ENCODE measurements at places on chromosomes 12 and 14.

- no peak for DNase-seq
Measured at GRCh38 chr12:104147346-104147745, 9.3 kb upstream of the NFYB start.

- DNase-seq = no peak
Measured at GRCh38 chr14:62179367-62180018, 417.3 kb downstream of the SNAPC1 start.

DNA sequence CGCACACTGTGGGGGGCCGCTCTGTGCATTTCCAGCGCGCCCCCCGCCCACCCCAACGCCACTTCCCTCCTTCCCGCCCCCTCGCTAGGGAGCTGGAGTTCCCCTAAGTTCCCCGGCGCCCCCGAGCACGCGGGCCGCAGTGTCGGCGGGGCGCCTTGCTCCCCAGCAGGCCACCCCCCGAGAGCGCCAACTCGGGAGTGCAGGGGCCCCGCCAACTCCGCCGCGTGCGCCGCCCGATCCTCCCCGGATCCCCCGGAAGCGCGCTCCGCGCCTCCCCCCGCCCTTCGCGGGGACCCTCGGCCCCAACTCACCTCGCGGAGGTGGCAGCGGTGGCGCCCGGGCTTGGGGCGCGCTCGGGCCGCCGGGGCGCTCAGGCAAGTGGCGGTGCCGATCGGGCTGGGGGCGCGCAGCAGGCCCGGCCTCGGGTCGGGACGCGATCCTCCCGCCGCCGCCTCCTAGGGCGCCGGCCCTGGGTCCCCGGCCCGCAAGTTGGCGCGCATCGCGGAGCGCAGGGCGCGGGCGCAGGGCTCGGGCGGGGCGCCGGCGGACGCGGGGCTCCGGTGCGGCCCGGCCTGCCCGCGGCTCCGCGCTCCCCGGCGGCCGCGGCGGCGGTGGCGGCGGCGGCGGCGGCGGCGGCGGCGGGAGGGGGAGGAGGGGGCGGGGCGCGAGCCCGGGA lies at the start of gene NCOR2:
Gene NCOR2 (minus strand): TSS at position 616 of the 676 bp plus-strand sequence. CDS start 72,361 bp downstream, outside the sequence.
- no peak for DNase-seq

DNA sequence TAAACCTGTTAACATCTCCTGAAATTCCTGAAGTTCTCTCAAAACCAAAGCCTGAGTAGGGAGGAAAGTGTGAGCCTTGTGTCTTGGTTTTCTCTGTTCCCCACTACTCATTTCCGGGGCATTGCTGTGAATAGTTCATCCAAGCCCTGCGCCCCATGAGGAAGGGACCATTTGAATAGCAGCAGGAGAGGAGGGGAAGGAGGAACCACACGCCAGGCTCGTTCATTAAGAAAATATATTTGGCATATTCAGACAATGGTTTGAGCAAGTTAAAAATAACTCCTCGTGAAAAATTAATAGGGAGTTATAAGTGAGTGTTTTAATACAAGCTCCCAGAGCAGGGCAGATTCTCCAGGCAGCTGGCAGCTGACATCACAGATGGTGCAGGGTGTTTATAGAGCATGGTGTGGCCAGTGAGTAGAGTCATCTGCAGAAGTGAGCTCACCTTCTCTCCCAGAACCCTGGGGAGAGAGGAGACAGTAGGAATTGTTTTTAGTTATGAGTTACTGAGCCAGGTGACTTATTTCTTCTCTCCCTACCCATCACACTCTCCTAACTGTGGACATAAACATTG lies 29.5 kb upstream of the CISTR start:
- no peak for DNase-seq

- no peak for DNase-seq
Measured at GRCh38 chr12:1047898-1048660, 57.1 kb downstream of the ERC1 start.

DNA sequence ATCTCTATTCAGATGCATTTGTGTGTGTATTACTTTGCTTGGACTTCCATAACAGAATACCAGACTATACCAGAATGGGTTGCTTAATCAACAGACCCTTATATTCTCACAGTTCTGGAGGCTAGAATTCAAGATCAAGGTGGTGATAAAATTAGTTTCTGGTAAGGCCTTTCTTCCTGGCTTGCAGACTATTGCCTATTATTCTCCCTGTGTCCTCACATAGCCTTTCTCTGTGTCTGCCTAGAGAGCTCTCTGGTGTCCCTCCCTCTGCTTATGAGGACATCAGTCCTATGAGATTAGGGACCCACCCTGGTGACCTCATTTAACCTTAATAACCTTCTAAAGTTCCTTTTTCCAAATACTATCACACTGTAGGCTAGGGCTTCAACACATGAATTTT lies 106.0 kb downstream of the FAR2 start:
- no peak for DNase-seq

- DNase-seq = no peak
Measured at GRCh38 chr12:105992849-105993740, 145.7 kb downstream of the NUAK1 start.

- DNase-seq = no peak
Measured at GRCh38 chr12:89882050-89882449, 173.4 kb upstream of the ATP2B1 start.

DNA sequence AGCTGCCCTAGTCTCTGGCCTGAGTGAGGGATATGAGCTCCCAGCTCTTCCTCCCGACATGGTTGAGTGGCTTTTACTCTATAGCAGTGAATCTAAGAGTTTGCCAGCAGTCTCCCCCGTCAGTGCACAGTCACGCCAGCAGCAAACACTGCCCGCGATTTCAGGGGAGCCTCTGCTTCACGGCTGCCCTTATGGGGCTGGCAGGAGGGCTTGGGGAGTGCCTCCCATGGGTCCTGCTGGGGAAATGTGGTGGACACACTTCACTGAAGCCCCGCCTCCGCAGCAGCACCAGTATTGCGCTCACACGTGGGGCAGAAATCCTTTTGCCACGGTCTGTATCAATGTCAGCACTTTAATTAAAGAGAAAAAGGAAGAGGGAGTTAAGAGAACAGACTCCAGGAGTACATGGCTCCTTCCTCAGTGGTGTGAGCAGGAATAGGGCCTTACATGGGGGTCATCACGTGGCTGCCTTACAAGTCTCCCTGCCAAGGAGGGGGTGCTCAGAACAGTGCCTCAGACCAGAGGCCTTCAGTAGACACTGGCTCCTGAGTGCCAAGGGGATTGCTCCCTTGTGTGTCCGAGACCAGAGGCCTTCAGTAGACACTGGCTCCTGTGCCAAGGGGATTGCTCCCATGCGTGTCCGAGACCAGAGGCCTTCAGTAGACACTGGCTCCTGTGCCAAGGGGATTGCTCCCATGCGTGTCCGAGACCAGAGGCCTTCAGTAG lies 55.7 kb downstream of the SFSWAP start:
- no peak for DNase-seq

GRCh38 chr14:36105401-36105800 lies 71.1 kb downstream of the PTCSC3 start:
- DNase-seq = no peak

GRCh38 chr14:91303091-91303923 lies 58.8 kb upstream of the GPR68 start:
- no peak for DNase-seq

DNA sequence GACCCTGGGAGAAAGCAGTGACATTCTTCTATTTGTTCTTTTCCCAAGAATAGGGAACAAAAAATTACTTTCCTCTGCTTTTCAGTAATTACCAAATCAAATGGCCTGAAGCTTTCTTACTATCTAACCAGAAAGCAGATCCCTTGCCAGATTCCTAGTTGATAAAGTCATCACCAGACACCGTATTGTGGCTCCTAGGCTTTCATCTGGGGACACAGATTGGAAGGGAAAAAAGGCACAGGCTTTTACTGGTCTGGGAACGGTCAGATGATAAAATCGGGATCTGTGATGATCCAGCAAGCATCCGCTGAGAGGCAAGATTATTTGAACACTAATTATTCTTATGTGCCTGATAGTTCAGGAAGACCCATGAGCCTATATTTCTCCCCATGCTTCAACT lies 79.1 kb upstream of the BCL2L14 start:
- no peak for DNase-seq

DNA sequence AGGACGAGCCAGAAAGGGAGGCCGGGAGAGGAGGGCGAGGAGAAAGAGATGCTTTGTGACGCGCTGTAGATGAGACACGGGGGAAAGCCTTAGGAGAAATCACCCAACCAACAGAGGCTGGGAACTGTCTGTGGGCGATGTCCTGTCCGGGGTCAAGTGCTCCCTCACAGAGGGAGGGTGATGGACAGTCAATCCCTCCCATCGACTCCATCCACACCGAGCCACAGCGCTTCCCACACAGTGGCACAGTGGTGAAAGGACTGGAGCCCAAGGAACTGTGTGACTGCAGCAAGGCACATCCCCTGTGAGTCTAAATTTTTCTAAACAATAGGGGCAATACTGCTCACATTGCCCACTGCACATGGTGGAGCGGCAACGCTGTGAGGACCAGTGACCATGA lies 89.1 kb downstream of the TTC7B start:
- no peak for DNase-seq

GRCh38 chr12:117836999-117837736 lies 131.6 kb downstream of the KSR2 start:
- no peak for DNase-seq

DNA sequence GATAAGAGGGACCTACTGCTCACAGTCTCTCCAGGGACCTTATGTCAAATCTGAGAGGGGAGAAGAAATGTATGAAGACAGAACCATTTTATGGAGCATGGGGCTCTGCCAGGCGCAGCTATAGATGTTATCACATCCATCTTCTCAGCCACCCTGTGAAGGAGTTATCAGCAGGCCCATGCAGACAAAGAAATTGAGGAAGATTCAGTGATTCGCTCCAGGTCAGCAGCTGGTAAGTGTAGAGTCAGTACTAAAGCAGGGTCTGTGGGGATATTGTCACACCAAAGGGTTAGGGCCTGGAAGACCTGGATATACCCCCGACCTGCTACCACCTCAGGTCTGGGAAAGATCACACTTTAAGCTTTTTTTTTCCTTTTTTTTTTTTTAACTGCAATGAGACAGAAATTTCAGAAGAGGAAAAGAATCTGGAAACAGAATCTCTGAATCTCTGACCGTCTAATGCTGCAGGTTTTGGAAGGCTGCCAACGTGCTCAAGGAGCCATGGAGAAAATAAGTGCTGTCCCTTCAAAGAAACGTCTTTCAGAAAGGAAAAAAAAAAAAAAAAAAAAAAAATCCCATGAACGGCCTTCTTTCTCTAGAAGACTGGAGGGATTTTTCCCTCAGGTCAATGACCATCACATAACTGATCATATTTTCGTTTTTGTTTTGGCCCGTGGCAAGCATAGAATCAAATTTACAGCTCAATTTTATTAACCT lies 73.3 kb upstream of the PLEKHG7 start:
- no peak for DNase-seq

DNA sequence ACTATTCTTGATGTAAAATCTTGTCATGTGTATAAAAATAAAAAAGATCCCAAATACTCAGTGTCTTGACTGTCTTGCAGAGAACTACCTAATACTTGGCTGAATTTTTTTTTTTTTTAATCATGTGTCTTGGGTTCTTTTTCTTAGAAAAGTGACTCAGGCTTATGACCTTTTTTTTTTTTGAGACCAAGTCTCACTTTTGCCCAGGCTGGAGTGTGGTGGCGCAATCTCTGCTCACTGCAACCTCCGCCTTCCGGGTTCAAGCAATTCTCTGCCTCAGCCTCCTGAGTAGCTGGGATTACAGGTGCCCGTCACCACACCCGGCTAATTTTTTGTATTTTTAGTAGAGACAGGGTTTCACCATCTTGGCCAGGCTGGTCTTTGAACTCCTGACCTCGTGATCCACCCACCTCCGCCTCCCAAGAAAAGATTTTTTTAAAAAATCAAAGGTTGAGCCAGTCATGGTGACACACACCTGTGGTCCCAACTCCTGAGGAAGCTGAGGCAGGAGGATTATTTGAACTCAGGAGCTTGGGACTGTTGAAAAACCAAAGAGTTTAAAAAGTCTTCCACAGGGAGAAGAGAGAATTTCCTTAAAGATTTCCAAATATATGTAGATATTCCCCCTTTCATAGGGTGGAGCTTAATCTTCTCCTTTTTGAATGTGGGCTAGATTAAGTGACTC lies 17.7 kb upstream of the TDG start:
- DNase-seq = no peak

- no peak for DNase-seq
Measured at GRCh38 chr14:99793213-99794150, at the start of gene EML1. TSS of gene EML1 (plus strand) at chr14:99793413. CDS start at chr14:99793477, 64 bp downstream.

- no peak for DNase-seq
Measured at GRCh38 chr12:85489194-85489593, 209.2 kb downstream of the ALX1 start.

GRCh38 chr12:51415931-51416330 lies 8.7 kb upstream of the SLC4A8 start:
- DNase-seq = no peak

All from cortex of kidney (tissue), 1 donor.